ENCODE measurements at places on chromosomes 5 and 9.

- DNase-seq, result no peak
Observed at GRCh38 chr5:79021753-79022152, 36.6 kb upstream of the ARSB start.

GRCh38 chr5:141528291-141528984 lies 39.6 kb downstream of the PCDHGC5 start:
- DNase-seq, result no peak

DNA sequence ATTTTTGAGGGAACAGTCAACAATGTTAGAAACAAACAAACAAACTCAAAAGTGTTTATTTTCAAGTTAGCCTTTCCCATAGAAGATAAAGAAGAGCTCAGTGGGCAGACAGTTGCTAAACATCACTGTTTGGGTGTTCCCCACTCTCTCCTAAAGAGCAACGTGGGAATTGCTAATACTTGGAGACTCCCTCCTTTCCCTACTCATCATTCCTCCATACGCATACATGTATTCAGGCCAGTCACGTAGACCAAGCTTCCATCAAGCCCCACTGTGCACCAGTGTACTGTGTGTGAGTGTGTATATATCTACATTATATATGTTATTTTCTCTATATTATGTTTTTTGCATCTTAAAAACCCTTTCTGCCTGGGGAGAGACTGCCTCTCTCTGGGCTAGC lies 115.0 kb upstream of the EGFLAM start:
- no peak for DNase-seq

- no peak for DNase-seq
Observed at GRCh38 chr5:108061941-108062340, 320.0 kb downstream of the FBXL17 start.

GRCh38 chr9:99722877-99723276 lies 98.8 kb upstream of the NR4A3 start:
- DNase-seq, result no peak

GRCh38 chr9:135508211-135508820 lies 7.8 kb downstream of the MRPS2 start:
- no peak for DNase-seq

DNA sequence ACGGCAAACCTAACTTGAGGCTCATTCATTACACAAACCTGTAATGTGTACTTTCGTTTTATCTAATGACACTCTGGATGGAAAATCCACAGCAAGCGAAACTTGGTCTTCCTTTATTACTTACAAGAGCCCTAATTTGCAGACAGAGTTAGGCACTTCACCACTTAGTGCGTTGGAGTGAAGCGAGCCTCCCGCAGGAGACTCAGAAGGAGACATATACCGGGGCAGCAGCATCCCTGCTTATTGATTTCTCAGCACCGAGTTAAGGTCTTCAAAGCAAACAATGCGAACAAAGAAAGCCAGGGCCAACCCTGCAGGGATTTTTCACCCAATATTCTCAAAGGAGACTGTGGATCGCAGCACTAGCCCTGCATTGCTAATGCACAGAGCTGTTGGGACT lies 28.6 kb downstream of the LSM11 start:
- DNase-seq, result peak; percentile 12

DNA sequence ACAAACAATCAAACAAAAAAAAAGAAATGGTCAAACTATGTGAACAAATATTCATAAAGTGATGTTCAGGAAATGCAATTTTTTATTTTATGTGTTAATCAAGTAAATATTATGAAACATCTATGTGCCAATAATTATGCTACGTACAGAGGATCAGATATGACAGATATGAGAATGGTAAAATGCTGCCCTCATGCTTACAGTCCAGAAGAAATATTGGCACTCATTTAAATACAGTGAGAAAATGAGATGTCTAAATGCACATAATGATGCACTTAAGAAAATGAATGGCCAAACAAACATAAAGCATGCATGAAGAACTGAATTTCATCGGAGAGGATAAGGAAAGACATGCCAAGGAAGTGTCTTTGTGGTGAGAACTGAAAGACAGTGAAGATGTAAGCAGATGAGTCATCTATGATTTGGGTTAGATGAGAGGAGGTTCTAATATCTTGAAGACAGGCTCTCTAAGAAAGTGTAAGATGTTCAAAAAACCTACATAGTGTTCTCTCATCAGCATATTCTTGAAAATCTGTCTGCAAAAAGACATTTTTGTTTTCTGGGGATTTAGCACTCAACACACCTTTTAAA lies 1231.1 kb upstream of the ACO1 start:
- no peak for DNase-seq

DNA sequence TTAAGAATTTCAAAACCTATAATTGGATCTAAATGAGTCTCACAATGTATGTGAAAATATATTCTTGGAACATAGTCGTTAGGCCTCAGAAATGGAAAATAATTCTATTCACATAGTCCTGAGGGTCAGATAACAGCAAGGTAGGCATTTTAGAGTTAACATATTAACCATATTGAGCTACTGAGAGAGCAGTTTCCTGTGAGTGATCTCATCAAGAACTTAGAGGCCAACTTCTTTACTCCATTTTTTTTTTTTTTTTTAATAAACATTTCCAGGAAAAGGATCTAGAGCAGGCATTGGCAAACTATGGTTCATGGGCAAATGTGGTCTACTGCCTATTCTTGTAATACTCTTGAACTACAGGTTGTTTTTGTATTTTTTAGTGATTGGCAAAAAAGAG lies 26.6 kb downstream of the RAB24 start:
- DNase-seq, result no peak

DNA sequence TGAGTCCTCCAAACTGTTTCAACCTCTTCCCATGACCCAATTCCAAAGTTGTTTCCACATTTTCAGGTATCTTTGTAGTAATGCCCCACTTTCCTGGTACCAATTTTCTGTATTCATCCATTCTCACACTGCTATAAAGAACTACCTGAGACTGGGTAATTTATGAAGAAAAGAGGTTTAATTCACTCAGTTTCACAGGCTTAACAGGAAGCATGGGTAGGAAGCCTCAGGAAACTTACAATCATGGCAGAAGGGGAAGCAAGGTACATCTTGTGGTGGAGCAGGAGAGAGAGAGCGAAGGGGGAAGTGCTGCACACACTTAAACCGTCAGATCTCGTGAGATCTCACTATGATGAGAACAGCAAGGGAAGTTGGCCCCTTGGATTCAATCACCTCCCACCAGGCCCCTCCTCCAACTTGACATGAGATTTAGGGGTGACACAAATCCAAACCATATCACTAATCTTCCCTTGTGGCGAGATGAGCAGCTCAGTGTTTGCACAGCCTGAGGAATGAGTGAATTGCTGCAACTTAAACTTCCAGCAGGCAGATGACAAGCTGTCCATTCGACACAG lies 42.9 kb downstream of the TRIP13 start:
- no peak for DNase-seq

DNA sequence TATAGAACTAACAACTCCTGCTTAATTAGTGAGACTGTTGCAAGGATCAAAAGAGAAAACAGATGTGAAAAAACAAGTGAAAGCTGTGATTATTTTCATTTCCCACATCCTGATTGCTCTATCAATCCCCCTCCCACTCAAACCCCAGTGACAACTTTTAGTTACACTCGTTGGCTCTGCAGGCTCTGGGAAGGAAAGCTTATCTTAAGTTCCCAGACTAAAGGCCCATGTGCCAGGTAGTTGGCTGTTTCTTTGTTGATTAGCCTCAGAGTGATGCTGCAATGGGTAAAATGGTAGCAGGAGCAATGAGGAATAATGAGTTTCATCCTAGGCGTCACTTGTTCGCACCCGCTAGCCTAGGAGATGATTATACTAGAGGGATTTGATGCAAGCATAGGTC lies 133.3 kb upstream of the IFNE start:
- DNase-seq, result no peak

DNA sequence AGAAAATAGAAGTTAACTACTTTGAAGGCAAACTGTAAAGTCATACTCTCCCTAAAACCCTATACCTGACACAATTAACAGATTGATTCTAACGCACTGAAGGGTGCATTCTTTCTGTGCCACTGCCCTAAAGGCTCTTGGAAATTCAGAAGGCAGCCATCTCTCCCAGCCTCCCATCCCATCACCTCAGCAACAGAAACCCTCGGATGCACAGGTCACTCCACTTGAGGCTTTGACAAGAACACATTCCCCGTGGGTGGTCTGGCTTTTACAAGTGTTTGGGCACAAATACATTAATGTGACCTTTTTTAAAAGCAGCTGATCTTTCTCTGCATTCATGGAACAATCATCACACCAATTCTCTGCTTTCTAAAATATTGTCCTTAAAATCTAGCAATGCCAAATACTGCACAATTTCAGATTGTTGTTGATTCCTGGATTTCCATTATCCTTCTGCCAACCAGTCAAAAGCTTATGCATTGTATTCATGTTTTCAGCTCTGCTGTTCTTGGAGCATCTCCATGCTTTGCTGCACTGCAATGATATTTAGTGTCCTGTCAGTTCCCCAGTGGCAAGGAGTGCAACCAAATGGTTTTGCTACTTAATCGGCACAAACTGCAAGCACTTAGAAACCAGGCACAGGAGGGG lies 175.6 kb downstream of the TMEM161B start:
- no peak for DNase-seq

DNA sequence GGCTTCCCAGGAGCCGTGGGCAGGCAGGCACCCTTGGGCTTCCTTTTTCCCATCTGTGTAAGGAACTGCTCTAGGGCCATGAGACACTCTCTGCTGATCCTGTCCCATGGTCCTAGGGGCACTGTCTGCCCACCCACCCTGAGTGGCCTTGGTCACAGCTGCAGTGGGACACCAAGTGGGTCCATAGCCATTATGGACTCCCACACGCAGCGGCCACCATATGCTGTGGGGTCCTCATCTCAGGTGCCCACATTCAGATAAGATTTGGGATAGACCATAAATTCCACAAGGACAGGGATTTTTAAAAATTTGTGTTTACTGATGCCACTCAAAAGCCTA lies 180.8 kb downstream of the AUH start:
- DNase-seq, result no peak

- no peak for DNase-seq
Observed at GRCh38 chr5:109034306-109034705, 286.6 kb downstream of the FER start.

GRCh38 chr9:86763791-86764190 lies 183.5 kb downstream of the GAS1 start:
- DNase-seq, result no peak

DNA sequence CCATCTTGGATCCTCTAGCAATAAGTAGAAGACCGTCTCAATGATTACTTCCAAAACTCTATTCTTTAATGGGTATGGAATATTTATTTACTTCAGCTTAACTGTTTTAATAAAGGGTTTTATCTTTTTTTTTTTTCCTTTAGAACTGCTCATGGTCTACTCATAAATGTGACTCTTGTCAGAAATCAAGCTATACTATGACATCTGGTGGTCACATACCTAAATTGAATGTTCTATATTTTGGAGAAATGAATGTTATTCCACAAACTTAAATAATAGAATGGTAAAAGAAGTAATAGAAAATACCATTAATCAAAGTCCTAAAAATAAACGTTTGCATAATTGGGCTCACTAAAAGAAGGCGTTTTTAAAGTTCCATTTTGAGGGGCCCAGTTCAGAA lies 131.2 kb upstream of the PLCXD3 start:
- no peak for DNase-seq

DNA sequence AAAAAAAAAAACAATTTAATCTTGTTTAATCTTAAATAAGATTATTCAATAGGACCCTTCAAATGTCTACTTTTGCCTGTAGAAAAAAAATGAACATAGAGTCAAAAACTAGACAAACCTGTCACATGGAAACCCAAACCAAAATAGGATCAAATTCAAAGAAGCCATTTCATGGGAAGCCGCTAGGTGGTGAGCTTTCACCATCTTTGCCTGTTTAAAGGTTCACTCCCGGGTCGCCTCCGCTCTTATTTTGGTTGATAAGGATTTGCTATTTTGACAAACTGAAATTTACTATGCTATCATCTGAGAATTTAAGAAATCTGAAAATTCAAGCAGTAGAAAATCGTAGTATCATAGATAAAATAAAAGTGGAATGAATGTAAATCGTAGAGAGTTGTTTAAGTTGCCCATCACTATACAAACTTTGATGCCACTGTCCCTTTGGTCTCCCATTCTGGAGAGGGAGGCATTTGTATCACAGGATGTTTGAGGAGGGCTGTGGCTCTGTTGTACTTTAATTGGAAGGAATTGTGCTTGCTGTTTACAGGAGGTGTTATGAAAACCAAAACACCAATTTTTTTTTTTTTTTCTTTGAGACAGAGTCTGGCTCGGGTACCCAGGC lies 43.5 kb upstream of the DNAH5 start:
- DNase-seq, result peak; percentile 73

- DNase-seq, result no peak
Observed at GRCh38 chr5:102627315-102627714, 127.8 kb upstream of the PAM start.

GRCh38 chr5:159427180-159428012 lies 97.1 kb upstream of the IL12B start:
- DNase-seq, result no peak

All from H7 (cell line).